Stimulated activated CD4-positive, alpha-beta T cell treated with anti-CD3 and anti-CD28 coated beads, Interleukin-2, amount 100 ng/mL, for 4 hours (primary cell): ENCODE measurements at places on chromosomes 16 and 17.

DNA sequence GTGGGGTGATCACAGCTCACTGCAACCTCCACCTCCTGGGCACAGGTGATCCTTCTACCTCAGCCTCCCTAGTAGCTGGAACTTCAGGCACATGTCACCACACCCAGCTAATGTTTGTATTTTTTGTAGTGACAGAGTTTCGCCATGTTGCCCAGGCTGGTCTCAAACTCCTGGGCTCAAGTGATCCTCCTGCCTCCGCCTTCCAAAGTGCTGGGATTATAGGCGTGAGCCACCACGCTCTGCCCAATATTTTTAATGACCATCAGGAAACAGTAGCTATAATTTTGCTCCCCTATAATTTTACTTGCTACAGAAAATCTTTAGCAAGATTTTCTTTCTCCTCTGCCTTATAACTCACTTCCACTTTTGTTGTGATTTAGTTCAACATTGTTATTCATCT, 29.7 kb upstream of the APPBP2 start:
- DNase-seq = no peak

DNA sequence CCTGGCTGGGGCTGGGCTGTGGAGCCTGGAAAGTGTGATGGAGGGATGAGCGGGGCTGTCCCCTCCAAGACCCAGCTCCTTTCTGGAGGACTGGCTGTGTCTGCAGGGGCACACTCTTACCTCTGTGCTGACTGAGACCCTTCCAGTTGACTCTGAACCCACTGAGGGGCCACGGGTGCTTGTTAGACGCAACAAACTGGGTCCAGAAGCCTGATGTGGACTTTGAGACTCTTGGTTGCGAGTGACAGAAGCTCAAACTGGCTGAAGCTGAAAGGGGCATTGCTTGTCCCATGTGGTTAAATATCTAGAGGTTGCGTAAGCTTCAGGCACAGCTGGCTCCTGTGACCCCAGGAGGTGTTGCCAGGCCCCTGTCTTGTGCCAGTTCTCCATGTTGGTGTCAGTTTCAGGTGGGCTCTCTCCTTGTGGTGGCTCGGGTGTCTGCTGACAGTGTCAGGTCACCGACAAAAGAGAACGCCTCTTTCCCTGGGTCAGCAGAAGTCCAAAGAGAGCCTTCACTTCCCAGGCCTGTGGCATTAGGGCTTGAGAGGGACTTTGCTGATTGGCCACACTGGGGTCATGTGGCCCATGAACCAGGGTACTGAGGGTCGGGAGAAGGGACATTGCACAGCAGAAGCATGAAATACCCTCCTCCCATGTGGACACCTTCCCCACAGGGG, 16.7 kb downstream of the ADCY7 start:
- no peak for DNase-seq

- no peak for DNase-seq
Measured at GRCh38 chr16:30457743-30458560, 12.3 kb upstream of the SEPHS2 start.

DNA sequence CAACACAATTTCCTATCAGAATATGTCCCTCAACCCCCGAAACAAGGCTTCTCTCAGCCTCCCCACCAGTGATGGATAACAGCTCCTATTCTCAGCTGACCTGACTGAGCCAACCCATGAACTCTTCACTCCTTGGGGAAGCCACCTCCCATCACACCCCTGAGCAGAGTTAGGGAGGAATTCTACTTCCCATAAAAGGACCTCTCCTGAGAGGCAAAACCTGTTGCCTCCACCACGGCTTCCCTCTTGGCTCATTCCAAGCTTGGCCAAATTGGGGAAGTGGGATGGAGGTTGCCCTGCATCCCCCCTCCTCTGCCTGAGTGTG, 5.7 kb upstream of the RASL10B start:
- DNase-seq = no peak

DNA sequence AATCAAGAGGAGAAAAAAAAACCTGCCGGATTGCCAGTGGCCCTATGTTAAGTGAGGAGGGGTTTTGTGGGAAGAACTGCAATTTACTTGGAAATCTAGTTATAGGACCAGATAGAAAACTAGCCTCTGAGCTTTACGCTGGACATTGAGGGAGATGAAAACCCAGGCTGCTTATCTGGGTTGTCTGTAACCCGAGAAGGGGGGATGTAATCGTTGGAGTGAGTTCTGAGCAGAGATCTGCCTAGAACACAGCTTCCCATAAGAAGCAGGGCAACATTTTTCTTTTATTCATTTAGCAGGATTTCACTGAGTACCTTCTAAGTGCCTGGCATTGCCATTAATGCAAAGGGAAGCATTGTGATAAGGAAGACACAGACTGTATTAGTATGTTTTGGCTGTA, 70.6 kb downstream of the KATNIP start:
- no peak for DNase-seq

DNA sequence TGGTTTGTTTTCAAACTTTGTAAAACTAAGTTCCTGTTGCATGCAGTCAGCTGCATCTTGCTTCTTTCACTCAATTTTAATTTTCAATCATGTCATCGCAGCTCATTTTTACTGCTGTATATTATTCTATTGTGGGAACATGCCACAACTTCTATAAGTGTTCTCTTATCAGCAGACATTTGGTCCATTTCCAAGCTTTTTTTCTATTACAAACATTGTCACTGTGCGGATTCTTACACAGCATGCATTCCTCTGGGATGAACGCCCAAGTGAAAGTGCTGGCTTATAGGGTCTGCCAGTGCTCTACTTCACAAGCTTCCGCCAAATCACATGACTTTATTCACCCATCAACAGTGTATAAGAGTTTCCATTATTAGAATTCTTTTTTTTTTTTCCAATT, 22.7 kb downstream of the GINS3 start:
- no peak for DNase-seq

DNA sequence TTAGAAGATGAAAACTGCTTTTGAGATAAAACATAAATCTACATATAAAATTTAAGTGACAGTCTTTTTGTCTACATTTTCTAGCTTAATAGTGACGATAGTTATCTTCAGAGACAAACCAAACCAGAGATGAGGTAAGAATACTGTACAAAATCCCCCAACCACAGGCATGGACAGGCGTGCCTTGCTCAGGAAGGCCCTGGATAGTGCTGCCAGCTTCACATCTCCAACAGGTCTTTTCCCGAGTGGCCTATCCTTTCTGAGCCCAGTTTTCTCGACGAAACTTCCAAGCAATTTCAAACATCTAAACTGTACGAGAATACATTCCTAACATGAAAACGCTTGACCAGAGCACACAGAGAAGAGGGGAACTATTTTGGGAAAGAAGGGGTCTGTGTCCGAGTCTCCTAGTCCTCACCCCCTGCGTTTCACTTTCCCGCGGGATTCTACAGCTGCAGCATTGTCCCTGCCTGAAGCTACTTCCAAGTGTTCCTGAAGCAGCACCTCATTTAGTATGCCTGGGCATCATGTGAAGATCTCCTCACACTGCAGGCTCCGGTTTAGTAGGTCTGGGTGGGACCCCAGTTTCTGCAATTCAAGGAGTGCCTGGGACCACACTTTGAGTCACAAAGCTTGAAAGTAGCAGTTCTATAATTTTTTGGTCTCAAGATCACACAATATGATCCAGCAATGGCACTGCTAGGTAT, 37.8 kb downstream of the GNA13 start:
- no peak for DNase-seq

DNA sequence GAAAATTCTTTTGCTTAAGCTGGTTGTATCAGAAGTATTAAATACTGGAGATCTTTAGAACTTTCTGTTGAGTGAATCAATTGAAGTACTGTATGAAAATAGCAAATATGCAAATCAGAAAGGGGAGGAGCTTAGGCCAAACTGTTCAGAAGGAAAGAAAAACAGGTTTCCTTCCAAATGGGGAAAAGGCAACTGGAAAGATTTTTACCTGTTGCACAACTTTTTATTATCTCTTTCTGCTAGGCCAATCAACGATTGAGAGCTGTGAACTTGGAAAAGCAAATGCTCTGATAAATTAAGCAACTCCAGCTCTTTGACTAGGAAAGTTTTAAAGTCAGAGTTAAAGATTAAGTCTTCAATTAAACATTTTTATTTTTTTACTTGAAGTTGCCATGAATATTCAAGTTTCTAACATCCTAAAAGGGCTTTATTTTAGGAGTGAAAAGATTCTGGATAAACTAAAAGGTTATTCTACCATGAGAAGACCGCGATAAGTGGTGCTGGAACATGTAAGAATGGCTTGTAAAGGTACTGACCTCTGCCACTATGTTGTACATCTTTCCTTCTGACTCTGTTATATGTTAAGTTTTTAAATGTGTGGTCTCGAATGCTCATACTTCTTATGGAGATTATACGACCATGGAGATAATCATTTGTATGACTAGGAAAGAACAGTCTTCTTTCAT, 16.5 kb downstream of the DCUN1D3 start:
- no peak for DNase-seq

DNA sequence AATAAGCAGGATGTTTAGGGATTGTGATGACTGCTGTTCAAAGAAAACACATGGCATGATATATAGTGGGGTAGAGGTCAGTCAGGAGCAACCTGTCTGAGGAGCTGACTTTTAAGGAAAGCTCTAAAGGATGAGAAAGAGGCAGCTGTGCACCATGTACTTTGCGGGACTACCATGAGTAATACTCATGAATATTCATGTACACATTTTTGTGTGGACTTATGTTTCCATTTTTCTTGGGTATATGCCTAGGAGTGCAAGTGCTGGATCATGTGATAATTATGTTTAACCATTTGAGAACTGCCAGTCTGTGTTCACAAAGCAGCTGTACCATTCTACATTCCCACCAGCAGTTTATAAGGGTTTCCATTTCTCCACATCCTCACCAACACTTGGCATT, 35.8 kb downstream of the BEAN1 start:
- no peak for DNase-seq

DNA sequence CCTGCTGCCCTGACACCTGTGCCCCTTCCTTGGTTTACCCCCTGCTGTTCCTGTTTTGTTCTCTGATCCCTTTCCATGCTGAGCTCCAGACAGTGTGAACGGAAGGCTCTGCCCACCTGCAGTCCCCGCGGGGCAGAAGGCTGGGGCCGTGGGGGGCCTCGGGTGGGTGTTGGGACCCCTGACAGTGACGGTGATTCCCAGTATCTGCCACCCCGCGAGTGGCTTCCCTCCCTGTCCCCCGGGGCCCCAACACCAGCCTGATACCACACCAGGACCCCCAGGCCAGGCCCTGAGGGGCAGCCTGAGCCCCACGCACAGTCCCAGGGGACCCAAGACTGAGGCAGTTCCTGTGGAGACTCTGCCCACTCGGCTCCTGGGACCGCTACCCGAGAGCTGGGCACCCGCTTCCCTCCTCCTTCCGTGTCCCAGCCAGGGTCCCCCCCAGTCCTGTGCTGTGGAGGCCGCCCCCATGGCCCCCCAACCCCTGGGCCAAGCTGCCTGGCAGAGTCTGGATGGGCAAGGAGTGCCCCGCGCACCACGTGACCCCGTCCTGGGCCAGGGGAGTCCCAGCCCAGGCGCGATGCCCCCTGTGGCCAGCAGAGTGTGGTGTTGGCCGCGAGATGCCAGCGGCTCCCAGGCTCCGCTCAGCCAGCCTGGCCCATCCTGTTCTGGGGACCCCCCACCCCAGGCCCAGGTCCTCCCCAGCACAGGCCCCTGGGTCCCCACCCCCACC, 10.0 kb upstream of the C1QTNF8 start:
- DNase-seq = peak; percentile 21

DNA sequence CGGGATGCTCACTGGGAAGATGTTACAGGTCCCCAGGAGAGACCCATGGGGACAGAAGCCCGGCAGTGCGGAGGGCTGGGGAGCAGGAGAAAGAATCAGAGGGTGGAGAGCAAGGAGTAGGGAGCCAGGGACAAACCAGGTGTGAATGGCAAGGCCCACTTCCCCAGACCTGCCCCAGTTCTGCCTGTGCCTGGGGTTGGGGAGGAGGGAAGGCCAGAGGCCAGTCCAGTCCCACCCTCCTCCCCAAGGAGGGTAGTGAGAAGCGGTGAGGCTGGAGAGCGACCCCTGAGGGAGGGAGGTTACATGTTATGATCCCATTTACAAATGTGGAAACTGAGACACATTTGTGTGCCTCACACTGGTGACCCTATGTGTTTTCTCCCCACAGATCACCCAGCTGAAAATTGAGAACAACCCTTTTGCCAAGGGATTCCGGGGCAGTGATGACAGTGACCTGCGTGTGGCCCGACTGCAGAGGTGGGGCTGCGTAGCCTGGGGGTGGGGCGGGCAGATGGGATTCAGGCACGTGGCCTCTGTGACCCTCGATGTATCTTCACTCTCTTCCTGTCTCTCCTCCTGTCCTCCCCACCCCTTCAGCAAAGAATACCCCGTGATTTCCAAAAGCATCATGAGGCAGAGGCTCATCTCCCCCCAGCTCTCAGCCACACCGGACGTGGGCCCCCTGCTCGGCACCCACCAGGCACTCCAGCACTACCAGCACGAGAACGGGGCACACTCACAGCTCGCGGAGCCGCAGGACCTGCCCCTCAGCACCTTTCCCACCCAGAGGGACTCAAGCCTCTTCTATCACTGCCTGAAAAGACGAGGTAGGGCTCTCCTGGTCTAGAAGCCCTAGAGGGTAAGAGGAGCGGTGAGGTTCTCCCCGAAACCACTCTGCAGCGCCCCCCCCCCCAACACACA, 27.5 kb downstream of the TBX4 start:
- DNase-seq = no peak

- no peak for DNase-seq
Measured at GRCh38 chr17:44556832-44557606, at the start of gene FZD2. FZD2 (plus strand) TSS chr17:44557484; CDS start chr17:44557689, 205 bp downstream.

- no peak for DNase-seq
Measured at GRCh38 chr16:21704733-21705132, 41.0 kb downstream of the OTOA start.

- DNase-seq = no peak
Measured at GRCh38 chr17:1914661-1915083, 84.9 kb downstream of the RPA1 start.

GRCh38 chr16:79163691-79164387, 436.7 kb downstream of the MAF start:
- DNase-seq = no peak

GRCh38 chr16:30951750-30952149, 2.9 kb downstream of the ORAI3 start:
- no peak for DNase-seq

DNA sequence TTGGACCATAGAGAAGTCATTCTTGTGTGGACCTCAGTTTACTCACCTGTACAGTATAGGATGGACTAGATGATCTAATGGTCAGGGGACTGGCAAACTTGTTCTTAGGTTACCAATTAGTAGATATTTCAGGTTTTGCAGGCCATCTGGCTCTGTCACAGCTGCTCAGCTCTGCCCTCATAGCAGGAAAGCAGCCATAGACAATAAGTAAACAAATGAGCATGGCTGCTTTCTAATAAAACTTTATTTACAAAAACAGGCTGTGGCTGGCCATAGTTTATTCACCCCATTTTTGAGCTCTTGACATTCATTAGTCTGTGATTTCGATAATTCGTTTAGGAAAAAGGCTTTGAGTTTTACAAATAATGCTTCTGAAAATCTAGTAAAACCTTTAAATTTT, 12.7 kb downstream of the BPTF start:
- DNase-seq = no peak

GRCh38 chr17:31275116-31275515, 21.9 kb downstream of the OMG start:
- DNase-seq = no peak

GRCh38 chr17:61398721-61399130, 917 bp upstream of the TBX2 start:
- DNase-seq = no peak
